Omental fat pad (tissue), 4 donors: ENCODE measurements at places on chromosomes 6 and 20.

- DNase-seq: no peak
Observed at GRCh38 chr6:36028088-36028876, 674 bp downstream of the MAPK14 start.

DNA sequence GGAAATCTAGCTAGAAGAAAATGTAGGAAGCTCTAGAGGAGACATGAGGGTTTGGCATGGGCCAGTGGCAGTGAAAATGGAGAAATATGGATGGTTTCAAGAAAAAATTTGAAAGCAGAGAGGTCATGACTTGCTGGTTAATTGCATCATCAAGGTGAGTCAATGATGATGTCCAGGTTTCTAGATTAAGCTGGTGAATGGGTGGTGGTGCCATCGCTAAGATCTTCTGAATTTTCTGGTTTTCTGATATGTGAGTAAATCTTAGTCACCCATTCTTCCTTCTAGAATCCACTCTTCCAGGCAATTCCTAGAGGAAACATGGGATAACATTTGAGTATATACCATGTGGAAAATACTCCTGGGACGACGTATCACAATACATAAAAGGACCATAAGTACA is 25.0 kb downstream of the SH3BGRL2 start:
- no peak for DNase-seq

DNA sequence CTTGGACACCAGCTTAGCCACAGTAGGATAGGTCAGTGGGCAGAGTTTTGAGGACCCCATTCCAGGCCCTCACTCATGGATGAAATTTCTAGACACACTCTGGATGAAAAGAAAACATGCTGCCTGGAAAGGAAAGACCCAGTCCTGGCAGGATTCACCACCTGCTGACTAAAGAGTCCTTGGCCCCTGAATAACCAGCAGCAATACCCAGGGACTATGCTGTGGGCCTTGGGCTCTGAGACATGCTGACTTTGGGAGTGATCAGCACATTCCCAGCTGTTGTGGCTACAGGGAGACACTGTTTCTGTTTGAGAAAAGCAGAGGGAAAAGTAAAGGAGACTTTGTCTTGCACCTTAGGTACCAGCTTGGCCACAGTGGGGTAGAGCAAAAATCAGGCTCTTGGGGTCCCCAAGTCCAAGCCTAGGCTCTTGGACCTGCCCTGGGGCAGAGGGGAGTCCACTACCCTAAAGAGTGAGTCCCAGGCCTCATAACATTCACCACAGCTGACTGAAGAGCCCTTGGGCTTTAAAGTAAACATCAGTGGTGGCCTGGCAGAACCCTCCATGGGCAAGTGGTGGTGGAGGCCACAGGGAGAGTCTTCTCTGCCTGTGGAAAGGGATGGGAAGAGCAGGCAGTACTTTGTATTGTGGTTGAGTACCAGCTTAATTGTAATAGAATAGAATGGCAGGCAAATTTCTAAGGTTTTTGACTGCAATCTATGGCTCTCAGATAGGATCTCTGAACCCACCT is 516.8 kb downstream of the BCKDHB start:
- DNase-seq: no peak

- no peak for DNase-seq
Observed at GRCh38 chr6:106538145-106538544, 91.2 kb downstream of the RTN4IP1 start.

- DNase-seq: no peak
Observed at GRCh38 chr20:59139998-59140397, 23.6 kb upstream of the ZNF831 start.

DNA sequence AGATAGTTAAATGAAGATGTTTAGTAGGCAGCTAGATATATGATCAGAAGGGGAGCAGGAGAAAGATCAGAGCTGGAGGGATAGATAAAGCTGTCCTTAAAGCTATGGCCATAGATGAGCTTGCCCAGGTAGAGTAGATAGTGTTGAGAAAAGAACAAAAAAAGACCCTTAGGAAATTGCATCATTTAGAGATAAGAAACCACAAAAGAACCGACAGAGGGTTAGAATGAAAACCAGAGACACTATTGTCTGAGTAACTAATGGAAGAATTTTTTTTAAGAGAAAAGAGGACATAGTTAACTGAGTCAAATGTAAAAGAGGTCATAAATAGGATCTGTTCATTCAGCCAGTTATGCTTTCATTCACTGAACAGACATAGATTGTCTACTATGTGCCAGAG is 101.8 kb downstream of the TNFAIP3 start:
- DNase-seq: no peak

DNA sequence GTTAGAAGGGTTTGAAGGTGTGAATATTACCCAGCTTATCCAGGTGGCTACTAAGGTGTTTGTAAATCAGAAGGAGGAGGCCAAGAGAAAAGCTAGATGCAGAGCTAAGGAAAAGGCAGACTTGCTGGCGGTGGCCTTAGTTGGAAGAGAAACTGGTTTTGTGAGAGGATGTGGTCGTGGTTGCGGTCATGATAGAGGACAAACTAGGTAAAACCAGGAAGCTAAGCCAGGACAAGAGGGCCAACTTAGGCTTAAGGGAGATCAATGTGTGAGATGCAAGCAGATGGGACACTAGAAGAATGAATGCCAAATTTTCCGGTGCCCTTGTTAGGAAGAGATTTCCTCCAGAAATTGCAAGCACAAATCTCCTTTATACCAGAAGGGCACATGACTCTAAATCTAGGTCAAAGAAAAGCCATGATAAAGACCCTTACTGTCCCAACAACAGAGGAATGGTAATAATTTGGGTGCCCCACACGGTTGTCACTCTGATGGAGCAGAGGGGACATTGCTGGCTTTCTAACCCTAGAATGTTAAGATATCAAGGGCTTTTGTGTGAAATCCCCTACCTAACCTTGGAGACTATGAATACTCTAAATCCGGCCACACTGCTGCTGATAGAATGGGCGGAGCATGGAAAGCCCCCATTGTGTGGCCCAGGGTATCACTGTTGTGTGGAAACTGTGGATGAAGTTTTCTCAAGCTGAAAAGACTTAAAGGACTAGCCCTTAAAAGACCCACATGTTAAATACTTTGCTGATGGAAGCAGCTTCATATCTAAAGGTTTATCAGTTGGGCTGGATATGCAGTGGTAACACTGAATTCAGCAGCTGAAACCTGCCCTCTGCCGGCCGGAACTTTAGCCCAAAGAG is 7.8 kb downstream of the IL22RA2 start:
- no peak for DNase-seq

DNA sequence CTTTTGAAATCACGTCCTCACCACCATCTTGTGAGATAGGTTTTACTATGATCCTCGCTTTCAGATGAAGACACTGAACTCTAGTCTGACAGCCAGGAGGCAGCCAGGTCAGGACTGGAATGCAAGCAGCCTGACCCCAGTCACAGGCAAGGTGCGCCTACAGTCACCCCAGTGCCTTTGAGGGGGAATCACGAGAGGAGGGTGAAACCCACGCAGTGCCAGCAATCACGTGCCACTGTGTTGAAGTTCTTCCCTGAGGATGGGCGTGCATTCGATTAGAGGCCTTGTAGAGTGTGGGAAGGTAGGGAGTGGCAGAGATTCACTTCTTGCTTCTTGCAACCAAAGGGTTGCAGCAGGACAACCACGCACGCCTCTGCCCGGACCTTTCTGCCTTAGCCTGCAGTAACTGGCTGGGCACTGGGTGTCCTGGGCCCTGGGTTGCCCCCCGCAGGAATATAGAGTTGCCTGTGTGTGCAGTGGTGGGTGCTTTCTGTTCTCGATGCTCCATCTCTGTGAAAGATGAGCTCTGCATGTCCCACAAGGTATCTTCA is 33.7 kb upstream of the IRF4 start:
- DNase-seq: no peak

DNA sequence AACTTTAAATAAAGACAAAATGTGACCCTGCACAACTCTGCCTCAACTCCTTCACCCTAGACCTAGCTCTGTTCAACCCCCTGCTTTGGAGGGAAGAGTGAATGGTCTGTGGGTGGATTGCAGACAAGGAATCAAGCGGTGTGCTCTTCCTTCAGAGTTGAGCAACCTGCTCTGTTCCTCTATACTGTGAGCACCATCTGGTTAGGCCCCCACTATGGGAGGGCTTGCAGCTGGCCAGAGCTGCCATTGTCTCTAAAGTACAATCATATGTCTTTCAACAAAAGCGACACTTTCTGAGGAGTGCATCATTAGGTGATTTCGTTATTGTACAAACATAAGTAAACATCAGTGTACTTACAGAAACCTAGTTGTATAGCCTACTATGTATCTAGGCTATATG is 406.1 kb upstream of the MARCKS start:
- no peak for DNase-seq

GRCh38 chr6:156150391-156150790 is 626.8 kb upstream of the ARID1B start:
- no peak for DNase-seq
